ENCODE measurements at places on chromosomes 3 and 15.

DNA sequence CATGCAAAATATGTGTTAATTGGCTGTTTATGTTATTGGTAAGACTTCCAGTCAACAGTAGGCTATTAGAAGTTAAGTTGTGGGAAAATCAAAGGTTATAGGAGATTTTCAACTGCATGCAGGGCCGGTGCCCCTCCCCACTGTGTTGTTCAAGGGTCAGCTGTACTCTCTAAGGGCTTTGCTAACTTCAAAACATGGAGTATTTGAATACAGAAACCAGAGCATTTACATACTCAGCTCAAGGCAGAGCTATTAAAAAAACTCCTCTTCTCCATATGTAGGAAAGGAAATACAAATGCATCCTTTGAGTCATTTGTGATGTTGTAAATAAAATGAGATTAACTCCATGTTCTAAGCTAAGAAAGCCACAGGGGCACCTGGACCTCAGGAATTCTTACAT, 16.8 kb downstream of the IL17RB start:
- no peak for DNase-seq

DNA sequence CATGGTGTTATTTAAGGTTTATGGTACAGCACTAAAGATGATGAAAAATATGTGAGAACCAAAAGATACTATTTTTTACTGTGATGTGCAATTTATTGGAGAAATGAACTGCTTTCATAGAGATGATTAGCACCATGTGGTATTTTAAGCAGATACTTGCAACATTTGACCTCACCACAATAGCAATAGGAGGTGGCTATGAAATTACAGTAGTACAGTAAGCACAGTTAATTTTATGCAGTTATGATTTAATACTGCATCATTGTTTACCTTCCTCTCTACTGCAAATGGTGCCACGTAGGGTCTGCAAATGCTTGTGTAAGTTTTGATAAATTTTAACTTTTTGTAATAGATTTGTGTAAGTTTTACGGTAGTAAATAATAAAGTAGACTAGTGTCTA, 14.0 kb downstream of the PYGO1 start:
- DNase-seq: no peak

DNA sequence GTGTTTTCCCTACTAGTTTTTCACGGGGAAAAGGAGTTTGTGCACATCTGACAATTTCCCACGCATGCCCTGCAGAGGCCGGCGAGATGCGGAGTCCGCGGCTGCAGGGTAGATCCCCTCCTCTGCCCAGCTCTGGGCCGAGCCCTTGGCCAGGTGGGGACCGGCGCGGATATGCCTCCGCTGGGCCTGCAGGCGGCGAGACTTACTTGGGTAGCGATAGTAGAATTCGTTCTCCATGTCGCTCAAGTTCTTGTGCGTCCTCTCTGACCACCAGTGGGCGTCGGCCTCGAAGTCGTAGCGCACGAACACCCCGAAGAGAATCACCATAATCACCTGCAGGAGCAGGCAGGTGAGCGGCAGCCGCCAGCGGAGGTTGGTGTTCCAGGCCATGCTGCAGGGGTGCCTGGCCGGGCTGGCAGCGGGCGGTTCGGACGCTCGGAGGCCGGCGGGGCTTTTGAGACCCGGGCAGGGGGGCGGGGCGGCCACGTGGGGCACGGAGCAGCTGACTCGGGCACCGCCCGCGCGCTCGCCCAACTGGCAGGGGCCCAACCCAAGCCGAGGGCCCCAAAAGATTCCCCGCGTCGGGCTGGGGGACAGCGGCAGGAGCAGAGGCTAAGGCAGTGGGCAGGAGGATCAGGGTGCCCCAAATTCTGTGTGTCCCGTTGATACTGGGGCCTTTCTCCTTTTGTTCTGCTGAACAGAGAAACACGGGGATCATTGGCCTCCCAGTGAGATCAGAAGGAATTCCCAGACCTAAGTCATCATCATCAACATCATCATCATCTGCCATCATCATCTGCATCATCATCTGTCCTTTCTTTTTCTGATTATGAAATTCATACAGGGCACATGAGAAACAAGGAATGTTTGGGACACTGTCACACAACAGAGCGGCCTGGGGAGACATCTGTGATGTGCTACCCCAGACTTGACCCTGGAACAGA, at the start of gene RHCG:
RHCG (minus strand) TSS at position 429 of the 944 bp plus-strand sequence; CDS start at position 390, 39 bp downstream.
- DNase-seq: peak; percentile 83

DNA sequence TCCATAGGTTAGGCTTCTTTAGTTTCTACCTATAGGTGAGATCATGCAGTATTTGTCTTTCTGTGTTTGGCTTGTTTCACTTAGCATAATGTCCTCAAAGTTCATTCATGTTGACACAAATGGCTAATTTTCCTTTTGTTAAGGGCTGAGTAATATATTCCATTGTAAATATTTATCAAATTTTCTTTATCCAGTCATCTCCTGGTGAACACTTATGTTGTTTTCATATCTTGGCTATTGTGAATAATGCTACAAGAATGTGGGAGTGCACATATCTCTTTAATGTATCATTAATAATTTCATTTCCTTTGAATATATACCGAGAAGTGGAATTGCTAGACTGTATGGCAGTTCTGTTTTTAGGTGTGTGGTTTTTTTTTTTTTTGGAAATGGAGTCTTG, 250.9 kb upstream of the SEMA6D start:
- DNase-seq: no peak

- no peak for DNase-seq
These were observed 115.2 kb downstream of the IL1RAP start for GRCh38 chr3:190629088-190629487.

- no peak for DNase-seq
These were observed 70.6 kb upstream of the BHLHE40 start for GRCh38 chr3:4908433-4909156.

DNA sequence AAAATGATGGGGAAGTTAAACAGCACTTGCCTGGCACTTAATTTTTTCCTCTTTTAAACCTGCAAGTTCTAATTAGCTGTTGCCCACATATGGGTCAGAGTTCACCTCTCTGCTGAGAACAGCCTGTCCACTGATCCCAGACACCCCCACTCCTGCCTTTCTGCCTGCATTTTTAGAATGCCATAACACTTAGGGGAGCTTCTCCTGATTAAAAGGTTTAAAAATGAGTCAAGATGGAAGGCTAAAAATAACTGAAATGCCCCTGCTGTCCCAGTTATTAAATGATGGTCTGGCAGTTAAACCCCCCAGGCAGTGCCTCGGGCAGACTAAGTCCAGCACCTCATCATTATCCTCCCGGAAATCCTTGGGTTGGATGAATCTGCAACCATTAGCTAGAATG, 913.6 kb upstream of the ARPP21 start:
- no peak for DNase-seq

DNA sequence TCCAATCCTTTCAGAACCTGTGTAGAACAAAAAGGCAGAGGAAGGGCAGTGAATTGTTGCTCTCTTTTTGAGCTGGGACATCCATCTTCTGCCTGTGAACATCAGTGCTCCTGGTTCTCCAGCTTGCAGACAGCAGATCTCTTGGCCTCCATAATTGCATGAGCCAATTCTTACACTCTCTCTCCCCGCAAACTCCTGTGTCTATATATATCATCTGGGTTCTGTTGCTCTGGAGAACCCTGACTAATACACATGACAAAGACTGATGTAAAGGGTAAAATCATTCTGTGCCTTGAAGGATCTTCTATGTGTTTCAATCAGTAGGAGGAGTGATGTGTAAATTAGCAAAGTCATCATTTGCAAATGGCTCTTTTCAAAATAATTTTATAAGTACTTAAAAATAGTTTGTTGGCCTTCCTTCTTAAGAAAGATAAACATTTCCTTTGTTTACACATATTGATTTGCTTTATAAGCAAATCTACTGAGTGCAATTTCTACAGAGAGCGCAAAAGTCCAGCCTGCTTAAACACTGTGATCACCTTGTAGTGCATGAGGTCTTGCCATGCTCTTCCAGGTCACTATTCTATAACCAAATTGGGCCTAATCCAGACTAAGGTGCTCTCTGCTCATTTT, 154.9 kb upstream of the ANKRD28 start:
- DNase-seq: no peak

DNA sequence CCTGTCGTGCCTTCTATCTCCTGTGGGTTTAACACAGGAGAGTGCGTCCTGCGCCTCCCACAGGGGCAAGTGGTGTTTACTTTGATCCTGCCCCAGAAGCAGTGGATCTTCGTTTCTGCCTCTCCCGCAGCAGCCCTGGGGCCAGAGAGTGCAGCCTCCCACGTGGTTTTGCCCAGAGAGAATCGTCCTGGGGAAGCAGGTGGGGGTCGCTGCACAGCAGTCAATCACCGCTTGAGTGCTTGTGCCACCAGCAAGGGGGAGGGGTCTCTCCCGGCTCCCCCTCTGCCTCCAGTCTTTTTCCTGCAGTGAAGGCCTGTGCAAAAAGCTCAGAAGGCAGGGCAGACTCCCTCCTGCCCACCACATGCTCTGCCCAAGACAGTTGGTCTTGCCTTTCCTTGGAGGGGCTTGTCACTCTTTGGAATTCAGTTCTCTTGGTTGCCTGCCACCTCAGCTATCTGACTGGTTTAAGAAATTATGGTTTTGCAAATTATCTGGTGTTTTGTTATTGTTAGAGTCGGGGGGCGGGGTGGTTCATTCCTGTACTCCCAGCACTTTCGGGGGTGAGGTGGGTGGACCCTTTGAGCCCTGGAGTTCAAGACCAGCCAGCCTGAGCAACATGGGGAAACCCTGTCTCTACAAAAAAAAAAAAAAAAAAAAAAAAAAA, 26.9 kb downstream of the STOML1 start:
- no peak for DNase-seq

- DNase-seq: no peak
These were observed 47.7 kb upstream of the ATP2C1 start for GRCh38 chr3:130846181-130846580.

DNA sequence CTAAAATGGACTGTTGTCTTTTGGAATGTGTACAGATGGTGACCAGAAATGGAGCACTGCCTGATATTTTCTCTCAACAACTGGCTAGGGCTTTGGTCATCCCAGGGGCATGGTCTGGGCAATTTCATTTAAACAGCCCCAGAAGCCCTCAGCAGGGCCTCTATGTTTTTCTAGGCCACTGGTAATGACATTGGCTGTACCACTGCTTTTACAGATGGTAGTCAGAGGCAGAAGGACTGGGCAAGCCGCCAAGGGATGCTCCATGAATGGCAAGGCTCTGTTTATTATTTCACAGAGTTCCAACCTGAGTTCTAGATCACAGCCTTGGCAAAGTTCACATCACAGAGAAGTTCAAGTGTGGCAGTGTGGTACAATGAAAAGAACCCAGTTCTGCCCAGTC, 37.0 kb upstream of the LMCD1 start:
- no peak for DNase-seq

- DNase-seq: no peak
These were observed 35.0 kb upstream of the PLCL2 start for GRCh38 chr3:16849795-16850194.

DNA sequence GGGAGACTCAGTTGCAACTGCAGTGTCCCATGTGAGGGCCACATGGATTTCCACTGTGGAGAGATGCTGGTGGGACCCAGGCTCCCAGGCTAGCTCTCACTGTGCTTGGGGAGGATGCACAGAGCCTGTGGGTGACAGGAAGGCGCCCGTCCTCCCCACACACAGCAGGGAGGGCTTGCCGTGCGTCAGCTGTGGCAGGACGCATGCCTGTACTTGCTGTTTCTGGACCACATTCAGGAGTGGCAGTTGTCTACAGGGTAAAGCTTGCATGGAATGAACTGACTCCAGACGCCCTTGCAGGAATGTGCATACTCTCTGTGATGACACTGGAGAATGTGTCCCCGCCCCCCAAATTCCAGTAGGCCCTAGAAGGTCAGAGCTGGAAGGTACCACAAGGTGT, 63.8 kb upstream of the SNRPA1 start:
- DNase-seq: no peak

GRCh38 chr15:74156678-74157411, 16.7 kb upstream of the ISLR start:
- no peak for DNase-seq

GRCh38 chr3:150227839-150228238, 180.3 kb upstream of the TSC22D2 start:
- peak; percentile 76 for DNase-seq

DNA sequence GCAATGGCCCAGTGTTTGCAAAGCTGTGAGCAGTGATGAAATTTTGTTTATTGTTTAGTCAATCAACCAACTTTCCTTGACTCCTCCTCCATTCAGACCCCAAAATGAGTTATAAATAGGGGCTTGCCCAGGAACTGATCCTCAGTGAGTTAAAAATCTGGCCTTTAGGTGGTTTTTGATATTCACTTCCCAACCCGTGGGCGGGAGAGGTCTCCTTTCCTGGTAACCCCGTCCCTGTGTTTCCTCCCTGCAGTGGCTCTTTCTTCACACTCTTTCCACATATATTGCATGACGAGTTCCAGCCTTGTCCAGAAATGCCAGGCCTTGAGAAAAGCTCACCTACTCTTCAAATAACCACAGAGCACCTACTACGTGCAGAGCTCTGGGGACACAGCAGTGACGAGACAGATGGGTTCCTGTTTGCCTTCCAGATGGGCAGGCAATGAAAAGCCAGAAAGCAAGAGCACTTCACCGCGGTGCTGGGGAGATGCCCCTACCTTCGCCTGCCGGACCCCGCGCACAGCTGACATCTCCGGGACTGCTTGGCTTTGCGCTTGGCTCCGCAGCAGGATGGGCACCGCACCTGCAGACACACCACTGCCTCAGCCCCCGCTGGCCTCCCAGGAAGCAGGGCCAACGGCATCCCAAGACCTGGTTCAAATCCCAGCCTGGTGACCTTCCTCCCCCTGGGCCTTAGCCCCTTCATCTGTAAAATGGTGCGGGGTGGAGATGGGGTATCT, 17.2 kb downstream of the SSUH2 start:
- DNase-seq: no peak

- no peak for DNase-seq
These were observed 175.4 kb upstream of the CADPS start for GRCh38 chr3:63050548-63051177.

GRCh38 chr3:48135552-48136495, 52.4 kb downstream of the CDC25A start:
- DNase-seq: no peak

DNA sequence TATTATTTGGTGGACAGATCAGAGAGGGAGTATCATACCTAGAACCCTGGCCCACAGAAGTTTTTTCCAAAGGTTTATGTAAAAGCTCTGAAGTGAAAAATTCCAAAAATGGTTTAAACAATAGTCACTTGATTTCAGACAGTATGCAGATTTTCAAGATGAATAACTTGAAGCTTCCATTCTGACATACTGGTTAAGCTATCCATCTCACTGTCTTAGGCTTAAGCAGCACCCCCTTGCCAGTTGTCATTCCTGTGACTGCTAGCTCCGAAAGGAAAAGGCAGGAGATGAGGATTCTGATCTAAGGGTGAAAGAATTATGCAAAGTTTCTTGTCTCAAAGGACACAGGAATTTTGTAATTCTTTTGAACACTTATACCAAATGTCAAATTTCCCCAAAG, 337.5 kb upstream of the THBS1 start:
- DNase-seq: no peak

- DNase-seq: peak; percentile 40
These were observed 392.0 kb upstream of the RORA start for GRCh38 chr15:61621146-61621545.

DNA sequence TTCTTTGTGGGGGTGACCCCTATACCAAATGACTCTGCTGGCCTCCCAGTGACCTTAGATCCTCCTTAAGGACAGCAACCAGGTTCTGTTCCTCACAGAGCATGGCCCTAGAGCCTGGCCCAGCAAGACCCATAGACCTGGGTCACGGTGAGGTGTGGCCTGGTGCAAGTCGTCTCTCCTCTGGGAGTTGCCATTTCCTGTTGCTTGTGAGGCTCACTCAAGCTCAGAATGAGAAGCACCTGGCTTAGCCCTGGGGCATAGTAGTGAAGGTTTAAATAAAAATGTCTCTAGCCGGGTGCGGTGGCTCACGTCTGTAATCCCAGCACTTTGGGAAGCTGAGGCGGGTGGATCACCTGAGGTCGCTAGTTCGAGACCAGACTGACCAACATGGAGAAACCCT, 131.3 kb downstream of the SMAD6 start:
- DNase-seq: no peak

GRCh38 chr3:193095366-193095765, 145.7 kb upstream of the PLAAT1 start:
- DNase-seq: no peak

Measured in Calu3 (cell line).